ENCODE measurements at places on chromosomes 7 and 10. TPM values are rescaled to one million over a fixed set of nuclear protein-coding genes. Genes with fewer than 3 reads are reported as not detected.

DNA sequence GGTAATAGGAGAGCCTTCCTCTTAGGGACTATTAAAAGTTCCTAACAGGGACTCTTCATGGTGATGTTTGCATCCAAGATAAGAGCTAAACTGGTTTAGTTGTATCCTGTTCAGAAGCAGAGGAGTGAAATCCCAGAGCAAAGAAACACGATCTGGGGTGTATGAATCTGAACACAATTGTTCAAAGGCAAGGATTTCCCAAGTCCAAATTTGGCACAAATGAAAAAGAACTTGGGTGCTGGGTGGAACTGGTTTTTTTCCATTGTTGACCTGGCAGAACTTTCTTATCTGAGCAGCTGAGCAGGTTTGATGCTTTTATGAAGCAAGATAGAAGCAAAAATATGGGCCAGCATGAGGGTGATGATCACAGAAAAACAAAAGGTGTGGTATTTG, 6.0 kb downstream of the AGFG2 start:
- DNase-seq: no peak

- no peak for DNase-seq
Measured at GRCh38 chr7:136326045-136326609, 349.0 kb upstream of the MTPN start.

DNA sequence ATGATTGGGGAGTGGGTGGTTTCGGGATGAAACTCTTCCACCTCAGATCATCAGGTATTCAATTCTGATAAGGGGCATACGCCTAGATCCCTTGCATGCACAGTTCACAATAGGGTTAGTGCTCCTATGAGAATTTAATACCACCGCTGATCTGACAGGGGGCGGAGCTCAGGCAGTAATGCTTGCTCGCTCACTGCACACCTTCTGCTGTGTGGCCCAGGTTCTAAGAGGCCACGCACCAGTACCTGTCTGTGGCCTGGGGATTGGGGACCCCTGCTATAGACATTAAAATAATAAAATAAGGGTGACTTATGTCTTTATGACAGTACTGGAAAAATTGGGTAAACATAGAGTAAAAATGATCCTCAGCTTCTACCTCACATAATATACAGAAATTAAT, 66.1 kb downstream of the SAMD9 start:
- no peak for DNase-seq

GRCh38 chr7:30062587-30062986, 34.4 kb downstream of the PLEKHA8 start:
- DNase-seq: no peak

DNA sequence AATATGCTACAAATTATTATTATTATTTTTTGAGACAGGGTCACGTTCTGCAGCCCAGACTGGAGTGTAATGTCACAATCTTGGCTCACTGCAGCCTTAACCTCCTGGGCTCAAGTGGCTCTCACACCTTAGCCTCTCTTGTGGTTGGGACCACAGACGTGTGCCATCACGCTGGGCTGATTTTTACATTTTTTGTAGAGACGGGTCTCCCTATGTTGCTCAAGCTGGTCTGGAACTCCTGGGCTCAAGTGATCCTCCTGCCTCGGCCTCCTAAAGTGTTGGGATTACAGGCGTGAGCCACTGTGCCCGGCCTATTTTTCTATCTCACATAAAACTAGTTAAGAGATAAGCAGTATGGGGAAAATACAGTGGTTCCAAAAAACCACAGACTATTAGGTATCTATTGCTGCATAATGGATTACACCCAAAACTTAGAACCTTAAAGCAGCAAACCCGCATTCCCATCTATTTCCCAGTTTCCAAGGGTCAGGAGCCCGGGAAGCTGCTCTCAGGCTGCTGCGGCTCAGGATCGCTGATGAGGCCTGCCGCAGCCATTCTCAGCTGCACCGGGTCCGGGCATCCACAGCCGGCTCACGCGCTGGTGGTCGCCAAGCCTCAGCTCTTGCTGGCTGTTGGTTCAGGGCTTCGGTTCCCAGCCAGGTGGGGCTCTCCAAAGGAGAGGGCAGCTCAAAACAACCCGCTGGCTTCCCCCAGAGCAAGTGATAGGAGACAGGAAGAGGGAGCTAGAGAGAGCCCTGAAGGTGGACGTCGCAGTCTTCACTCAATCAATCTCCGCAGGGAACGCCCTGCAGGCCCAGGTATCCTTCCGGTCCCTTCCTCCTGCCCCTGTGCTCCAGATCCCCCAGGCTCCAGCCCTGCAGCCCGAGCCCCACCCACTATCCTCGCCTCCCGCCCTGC, 128.2 kb downstream of the UBE2H start:
- peak; percentile 18 for DNase-seq

- no peak for DNase-seq
Measured at GRCh38 chr7:114598946-114599345, 184.3 kb downstream of the FOXP2 start.

DNA sequence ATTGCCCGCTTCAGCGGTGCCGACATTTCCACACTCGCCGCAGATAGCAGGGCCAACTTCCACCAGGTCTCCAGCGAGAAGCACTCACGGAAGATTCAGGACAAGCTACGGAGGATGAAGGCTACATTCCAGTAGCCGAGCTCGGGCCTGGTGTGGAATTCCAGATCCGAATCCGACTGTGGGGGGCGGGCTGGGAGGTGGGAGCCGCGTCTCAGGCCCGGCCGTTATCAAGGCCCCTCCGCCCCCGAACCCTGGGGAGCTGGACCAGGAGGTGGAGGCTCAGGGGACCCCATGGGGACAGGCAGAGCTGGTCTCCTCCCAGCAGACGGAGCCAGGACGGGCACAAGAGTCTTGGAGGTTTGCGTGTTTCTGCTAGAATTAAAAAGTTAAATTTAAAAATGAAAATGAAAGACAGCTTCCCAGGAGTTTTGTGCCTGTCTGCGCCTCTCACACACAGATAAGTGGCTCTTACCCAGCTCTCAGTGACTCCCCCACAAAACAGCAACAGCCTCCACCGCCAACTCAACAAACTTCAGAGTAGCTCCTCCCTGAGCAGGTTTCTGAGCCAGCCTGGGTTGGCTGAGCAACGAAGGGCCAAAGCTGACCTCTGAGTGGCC, 5.2 kb upstream of the UTF1 start:
- no peak for DNase-seq

DNA sequence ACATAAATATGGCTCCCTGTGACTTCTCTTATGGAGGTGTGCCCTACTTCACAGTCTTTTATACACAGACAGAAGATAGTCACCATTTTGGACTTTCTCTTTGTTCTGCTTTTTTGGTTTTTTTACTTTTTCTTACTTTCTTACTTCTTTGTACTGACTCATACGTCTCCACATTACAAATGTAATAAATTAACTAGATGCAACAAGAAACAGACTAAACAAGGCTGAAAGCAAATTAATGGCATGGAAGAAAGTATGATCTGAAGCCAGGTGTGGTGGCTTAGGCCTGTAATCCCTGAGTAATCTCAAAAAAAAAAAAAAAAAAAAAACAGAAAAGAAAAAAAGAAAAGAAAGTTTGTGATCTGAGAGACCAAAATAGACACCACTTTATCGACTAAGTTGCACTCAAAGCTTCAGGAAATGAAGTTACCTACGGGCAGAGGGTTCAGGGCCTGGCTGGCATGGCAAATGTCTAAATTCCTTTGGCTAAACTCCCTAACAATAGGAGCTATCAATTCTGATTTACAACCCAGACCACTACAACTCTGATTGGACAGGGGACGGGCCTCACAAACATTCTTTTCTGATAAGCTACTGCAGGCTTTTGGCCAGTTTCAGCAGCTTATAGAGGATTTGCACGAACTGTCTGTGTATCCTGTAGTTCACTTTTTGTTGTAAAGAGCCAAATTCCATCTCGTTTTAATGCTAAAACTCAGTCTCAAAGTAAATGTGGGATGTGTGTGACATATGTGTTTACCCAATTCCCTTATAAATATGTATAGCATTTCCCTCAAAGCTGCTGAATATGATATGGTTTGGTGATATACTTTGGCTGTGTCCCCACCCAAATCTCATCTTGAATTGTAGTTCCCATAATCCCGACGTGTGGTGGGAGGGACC, 129.1 kb downstream of the SEPTIN14 start:
- no peak for DNase-seq

- DNase-seq: no peak
Measured at GRCh38 chr7:99191869-99192596, 15.9 kb downstream of the KPNA7 start.

GRCh38 chr7:134996097-134996550, 9.8 kb downstream of the AGBL3 start:
- peak; percentile 30 for DNase-seq

GRCh38 chr7:77687747-77688144, 8.5 kb upstream of the RSBN1L start:
- no peak for DNase-seq

Gene PRR15
- not detected for total RNA-seq

Gene ANXA8
- total RNA-seq: not detected

Gene TSPAN33
- 7.2 TPM for total RNA-seq

Gene ABLIM1
- 183 TPM for total RNA-seq

Gene KIAA1217
- total RNA-seq: not detected

Gene MAP3K8
- total RNA-seq: 0.70 TPM

Measured in naive thymus-derived CD4-positive, alpha-beta T cell (primary cell).